Hematopoietic multipotent progenitor cell treated with erythropoietin and hydrocortisone succinate and interleukin-3 and kit ligand, for 8 days (in vitro differentiated cells): ENCODE measurements at places on chromosomes 12 and 14.

DNA sequence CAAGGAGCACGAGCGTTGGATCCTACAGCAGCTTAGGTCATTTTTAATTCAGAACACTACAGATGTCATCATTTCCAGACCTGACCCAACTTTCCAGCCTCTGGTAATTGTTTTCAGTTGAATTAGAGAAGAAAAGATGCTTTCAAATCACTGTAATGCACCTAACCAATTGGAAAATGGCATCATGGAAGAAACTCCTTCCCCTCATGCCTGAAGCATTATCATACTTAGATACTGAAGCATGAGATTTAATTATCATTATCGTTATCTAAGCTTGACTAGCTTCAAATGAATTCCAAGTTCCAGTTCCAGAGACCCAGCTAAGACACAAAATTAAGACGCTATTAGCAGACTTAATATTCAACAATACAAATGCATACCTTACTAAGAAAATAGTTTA is 299.3 kb downstream of the TMEM132D start:
- no peak for DNase-seq

- DNase-seq = no peak
Measured at GRCh38 chr12:40034712-40035111, 71.2 kb downstream of the SLC2A13 start.

- no peak for DNase-seq
Measured at GRCh38 chr14:37610945-37611523, 15.6 kb downstream of the TTC6 start.

- DNase-seq = no peak
Measured at GRCh38 chr12:47876440-47876960, 28.3 kb downstream of the VDR start.

DNA sequence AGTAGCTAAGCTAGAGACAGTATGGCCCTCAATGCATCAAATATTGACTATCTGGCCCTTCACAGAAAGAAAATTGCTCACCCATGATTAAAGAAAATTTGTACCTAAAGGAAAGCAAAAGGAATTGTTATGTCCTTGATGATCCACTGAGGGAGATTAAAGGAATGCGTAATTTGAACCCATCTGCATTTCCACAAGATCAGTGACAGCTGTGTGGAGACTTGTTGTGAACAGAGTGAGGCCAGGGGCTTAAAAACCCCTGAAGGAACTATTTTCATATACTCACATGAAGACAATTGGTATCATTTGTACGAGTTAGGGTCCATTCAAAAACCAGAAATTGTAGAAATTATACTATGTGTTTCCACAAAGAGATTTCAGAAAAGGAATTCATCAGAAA is 1908.1 kb upstream of the SEL1L start:
- DNase-seq = no peak

GRCh38 chr14:58737511-58737910 is 99.7 kb downstream of the DACT1 start:
- DNase-seq = no peak

DNA sequence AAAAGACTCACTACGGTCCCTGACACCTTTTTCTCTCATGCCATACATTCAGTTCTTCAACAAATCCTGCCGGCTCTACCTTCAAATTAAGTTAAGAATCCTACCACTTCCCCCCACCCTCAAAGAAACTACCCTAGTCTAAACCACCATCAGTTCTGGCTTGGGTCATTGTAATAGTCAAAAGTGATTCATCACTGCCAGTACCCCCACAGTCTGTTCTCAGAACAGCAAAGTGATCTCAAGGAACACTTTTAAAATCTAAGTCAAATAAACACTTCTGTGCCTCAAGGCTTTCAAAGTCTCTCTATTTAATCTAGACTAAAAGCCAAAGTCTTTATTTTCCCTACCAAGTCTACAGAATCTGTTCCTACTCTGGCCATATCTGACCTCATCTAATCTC is 12.0 kb upstream of the FAM234B start:
- DNase-seq = no peak

DNA sequence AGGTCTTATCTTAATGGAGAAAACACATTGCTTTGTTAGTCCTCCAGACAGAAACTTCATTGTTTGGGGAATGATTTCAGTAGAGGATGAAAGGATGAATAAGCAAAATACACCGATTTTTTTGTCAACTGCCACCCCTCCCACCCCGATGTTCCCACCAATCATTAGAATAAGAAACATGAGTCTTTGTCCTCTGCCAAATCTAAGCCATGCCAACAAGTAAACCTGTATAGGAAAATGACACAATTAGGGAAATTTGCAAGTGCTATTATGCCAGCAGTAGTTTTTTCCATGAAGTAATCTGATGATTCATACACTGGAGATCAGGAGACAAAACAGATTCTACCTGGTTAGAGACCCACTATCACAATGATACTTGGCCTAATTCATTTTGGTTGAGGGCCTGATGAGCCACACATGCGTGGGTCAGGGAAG is 35.9 kb downstream of the FLRT2 start:
- no peak for DNase-seq

GRCh38 chr12:114512351-114512750 is 106.4 kb upstream of the TBX5 start:
- no peak for DNase-seq

DNA sequence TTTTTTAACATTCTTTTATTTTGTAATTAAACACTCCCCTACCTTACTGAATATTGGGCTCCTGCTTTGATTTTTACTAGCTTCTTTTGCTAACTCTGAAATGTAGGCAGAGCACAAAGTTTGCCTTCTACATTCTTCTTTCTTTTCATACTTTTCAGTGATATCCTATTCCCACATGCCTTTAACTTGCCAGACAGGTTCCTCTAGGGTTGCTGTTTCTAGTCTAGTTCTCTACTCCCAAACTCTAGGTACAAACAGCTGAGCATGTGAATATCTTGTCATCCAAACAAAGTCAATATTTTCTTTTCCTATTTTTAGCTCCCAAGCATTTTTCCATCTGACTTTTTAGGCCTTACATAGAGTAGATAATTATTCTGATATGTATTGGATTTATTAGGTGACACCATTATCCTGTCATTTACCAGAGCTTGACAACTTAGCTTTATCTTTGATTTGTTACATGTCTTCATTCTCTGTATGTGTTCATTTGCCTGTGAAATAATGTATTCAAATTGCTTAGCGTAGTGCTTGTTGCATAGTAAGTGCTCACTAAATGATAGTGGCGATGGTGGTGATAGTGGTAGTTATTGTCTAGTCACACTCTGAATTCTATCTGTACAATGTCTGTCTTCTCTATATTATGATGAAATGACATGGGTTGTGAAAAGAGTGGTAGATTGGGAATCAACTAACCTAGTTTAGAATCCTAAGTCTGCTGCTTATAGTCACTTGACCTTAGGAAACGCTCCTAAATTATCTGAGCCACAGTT is 73.6 kb upstream of the DNM1L start:
- DNase-seq = no peak

DNA sequence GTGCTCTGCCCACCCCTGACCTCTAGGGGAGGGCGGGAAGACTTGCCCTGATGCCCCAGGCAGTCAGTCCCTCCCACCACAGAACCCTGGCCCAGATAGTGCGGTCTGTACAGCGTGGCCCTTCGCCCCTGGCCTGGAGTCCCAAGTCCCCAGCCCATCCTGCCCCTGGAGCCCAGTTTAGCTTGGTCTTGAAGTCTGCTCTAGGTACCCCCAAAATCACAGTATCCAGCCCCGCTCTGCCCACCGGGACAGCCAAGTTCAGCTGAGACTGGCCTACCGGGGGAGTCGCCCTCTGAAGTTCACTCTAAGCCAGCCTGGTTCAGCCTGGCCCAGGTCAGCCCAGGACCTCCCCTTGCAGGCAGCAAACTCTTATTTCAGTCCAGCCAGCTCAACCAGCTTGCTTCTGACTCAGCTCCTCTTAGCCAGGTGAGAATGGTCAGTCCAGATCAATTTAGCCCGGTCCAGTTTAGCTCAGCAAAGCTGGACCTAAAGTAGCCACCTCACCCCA is 75.9 kb downstream of the TMEM121 start:
- DNase-seq = no peak

GRCh38 chr12:103698752-103699560 is 111.9 kb downstream of the STAB2 start:
- DNase-seq = no peak

DNA sequence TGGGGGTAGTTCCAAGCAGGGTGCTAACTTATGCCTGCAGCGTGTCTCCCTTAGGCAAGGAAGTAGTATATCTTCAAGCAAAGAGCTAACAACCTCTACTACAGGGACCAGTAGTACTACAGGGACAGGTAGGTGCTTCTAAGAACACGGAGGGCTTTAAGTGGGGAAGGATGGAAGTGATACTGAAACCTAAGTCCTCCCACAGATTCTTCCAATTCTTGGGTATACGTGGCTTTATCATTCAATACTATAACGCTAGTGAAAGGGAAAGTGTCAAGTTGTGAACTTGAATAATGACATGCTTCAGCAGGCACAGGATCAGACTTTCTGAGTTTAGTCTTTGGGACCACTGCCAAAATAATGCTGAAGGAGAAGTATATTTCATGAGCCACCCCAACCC is 241.7 kb downstream of the CEP128 start:
- DNase-seq = no peak

GRCh38 chr14:52741865-52742264 is 11.9 kb downstream of the STYX start:
- peak; percentile 35 for DNase-seq

GRCh38 chr12:56193025-56193578 is 3.8 kb upstream of the SMARCC2 start:
- DNase-seq = peak; percentile 94

- peak; percentile 76 for DNase-seq
Measured at GRCh38 chr14:67420102-67420739, 8.3 kb upstream of the PLEK2 start.

- DNase-seq = no peak
Measured at GRCh38 chr12:124720004-124720680, 143.5 kb downstream of the SCARB1 start.

DNA sequence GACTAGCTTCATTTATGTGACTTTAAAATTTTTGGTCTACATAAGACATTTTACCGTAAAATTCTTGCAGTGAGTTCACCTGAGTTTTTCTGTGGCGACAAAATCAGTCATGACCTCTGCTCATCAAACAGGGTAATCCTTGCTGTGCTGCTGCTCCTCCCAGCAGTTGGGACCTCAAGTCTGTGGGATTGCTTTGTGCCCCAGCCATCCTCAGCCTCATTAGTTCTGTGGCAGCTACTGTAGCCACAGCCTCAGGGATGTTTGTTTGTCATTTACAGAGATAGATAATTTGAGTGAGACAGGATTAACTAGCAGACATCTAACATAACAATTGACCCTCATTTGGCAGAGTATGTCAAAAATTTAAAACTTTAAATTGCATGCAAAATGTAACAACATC is 357.0 kb downstream of the PCNX1 start:
- no peak for DNase-seq

GRCh38 chr12:490260-490659 is 30.5 kb downstream of the B4GALNT3 start:
- DNase-seq = no peak

DNA sequence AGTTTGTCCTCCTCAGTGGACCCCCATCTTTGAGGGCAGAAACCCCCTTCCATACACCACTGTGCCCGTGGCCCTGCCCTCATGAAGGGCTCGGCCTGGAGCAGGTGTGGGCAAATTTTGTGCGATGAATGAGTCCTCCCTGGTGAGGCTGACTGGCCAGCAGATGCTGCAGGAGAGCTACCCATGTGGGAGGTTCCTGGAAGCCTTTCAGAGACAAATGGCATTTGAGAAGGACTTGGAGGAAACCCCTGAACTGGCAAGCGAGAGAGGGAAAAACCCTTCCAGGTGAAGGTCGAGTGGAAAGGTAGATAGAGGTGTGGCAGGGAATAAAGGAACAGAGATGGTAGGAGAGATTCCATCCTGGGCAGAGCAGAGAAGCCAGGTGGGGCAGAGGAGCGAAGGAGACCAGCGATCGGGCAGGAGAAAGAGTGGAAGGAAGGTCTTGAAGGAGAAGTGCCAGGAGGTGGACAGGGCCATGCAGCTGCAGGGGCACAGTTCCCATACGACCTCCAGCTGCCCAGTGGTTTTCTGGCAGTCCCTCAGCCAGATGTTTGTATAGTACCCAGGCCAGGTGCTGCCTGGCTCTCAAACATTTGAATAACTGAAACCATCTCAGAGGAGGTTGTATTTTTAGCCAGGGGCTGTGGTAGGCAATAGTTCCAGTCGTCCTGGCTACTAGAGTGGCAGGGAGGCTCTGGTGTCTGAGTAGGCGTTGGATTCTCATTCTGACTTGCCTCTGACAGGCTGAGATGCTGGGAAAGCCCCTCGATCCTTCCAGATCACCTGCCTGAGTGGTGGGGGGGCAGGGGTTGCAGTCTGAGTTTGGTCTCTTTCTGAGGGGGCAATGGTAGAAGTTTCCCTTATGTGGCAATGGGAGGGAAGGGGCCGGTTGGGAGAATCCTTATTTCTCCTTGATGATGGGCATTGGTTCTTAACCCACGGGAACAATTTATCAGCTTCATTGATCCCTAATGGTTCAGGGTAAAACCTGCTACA is 40.1 kb downstream of the FBXL14 start:
- DNase-seq = no peak

- no peak for DNase-seq
Measured at GRCh38 chr14:94543449-94544124, 17.7 kb upstream of the SERPINA4 start.

GRCh38 chr14:90807060-90807459 is 9.2 kb downstream of the TTC7B start:
- no peak for DNase-seq

- DNase-seq = no peak
Measured at GRCh38 chr14:58395562-58395811, 243 bp upstream of the TOMM20L start.

GRCh38 chr12:52614381-52615207 is 3.8 kb downstream of the KRT73 start:
- peak; percentile 27 for DNase-seq

DNA sequence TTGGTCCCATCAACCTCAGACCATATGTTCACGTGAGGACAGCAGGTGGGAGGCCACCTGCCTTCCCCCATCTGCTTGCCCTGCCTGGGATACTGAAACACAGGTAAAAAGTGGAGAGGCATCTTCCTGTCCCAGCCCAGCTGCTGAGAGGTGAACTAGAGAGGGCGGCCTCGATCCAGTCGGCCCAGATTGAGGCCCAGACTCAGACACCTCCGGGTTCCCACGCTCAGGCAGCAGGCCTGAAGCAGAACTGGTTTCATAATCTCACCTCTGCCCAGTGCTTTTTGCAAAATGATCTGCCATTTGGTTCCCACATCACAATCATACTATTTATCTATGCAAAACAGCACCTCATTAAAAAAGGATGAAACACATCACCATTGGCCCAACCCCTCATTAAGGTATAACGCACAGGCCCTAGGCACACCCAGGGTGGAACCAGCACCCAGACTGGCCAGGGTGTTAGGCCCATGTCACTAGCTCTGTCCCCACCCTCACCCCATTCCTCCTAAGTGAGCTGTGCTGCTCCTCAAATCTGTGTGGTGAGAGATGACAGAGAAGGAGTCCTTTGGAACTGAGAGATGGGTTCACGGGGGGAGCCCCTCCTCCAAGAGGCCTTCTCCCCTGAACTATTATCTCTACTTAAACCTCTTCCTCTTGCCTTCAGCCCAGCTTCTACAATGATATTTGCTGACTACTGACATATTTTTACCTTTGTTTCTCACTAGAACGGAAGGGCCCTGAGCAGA is 81.1 kb downstream of the ZFP36L1 start:
- DNase-seq = no peak

- no peak for DNase-seq
Measured at GRCh38 chr14:95651821-95652583, 34.2 kb upstream of the TCL1B start.
